Common myeloid progenitor, CD34-positive (primary cell): ENCODE measurements at places on chromosomes 11 and 22.

GRCh38 chr11:27926486-27926885, 181.5 kb downstream of the KIF18A start:
- DNase-seq, result no peak

GRCh38 chr11:48004456-48004855, 24.1 kb downstream of the PTPRJ start:
- no peak for DNase-seq

GRCh38 chr22:33971561-33971961, 51.3 kb upstream of the LARGE1 start:
- no peak for DNase-seq

GRCh38 chr11:22065472-22065871, 127.4 kb upstream of the ANO5 start:
- DNase-seq, result no peak

- DNase-seq, result peak; percentile 65
Observed at GRCh38 chr22:28594797-28595462, 84.7 kb downstream of the TTC28 start.

DNA sequence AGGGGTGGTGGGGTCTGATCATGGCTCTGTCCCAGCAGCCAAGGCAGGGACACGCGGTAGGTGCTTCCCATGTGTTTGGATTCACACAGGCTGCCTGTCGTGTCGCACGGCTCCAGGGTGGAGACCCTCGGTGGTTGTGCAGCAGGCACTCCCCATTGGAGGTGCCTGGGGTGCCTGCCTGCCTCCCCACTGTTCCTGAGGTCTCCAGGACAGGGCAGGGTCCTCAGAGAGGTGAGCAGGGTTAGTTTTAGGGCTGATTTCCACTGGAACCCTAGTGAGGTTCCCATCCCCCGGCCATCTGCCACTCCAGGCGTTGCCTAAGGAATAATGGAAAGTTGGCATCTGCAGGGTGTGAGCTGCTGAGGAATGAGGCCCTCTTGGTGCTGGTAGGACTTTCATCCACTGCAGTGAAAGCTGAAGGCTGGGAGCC, 32.3 kb downstream of the OSBPL5 start:
- DNase-seq, result no peak

DNA sequence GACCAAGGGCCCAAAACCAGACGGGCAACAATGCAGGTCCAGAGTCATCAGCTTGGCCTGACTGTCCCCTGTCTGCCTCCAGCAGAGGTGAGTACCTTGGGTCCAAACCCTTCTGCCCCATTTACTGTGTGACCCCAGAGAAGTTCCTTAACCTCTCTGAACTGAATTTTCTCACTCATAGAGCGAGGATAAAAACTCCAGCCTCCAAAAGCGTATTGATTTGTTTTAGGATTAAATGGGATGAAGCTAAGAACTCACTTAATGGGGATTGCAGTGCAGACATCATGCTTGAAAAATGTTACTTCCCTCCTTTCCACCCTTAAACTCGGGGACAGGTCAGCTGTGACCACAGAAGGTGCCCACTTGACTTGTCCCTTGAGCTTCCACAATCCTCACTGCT, 22.6 kb downstream of the IGLL1 start:
- no peak for DNase-seq

DNA sequence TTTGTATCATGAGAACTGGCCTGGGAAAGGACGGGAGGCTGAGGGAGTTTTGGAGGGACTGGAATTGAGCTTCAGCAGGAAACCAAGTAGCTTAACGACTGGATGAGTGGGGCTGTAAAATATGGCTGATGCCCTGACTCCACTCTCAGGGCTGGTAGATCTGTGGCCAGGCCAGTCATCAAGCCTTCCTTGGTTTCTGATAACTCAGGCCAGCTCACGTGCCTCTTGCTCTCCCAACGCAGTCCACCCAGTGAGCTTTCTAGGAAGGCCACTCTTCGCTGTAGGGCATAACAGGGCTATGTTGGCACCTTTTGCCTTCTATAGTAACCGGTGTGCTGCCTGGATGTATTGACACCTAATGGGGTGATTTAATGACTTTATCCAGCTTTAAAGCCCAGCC, 5.8 kb upstream of the MADD start:
- no peak for DNase-seq

- DNase-seq, result no peak
Observed at GRCh38 chr11:83540112-83540675, 254.0 kb upstream of the CCDC90B start.

- DNase-seq, result no peak
Observed at GRCh38 chr11:125372088-125372487, 124.0 kb downstream of the FEZ1 start.

GRCh38 chr11:94558468-94558867, 8.7 kb upstream of the PIWIL4 start:
- DNase-seq, result peak; percentile 79

DNA sequence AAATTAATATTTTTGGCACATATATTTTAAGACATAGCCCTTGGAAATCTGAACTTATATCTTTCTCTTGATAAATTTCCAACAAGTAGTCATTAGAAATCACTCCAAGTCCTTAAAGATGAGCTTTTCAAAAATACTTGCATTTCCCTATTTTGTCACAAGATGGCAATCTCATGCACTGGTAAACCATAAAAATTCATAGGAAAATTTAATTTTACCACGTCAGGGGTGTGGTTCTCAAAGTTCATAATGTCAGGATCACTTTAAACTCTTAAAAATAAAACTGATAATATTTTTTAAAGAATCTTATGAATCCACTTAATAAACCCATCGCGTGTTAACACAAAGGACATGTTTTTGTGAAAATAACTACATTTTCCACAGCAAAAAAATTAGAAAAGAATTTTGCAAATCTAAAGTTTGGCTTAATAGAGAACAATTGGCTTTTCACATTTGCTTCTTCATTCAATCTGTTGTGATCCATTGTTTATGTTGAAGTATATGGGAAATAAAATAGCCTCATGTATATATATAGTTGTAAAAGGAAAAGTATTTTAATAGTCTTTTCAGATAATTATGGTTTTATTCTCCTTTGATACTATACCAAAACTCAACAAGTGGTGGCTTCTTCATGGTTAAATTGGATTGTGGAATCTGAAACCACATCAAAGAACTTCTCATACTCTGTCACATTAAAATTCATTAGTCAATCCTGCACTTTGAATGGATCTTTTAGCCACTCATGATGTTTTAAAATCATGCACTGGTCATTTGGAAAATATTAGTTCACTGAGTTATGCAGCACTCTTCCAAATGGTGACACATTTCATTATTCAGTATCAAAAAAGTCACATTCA, 169.1 kb downstream of the CADM1 start:
- peak; percentile 27 for DNase-seq

DNA sequence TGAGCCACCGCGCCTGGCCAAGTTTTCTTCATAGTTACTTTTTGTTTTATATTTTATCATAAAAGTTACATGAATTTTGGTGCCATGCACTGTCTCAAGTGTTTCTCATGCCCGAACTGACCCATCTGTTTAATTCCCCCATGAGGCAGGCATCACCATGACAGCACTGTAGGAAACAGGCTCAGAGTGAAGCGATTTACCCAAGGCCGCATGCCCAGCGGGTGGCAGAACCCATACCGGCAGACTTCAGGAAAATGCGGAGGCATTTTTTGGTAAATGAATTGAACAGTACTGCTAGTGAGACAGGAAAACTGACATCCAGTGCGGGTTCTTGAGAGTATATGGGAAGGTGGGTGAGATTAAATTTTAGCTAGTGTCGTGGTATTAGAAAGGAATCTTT, 19.0 kb downstream of the CECR2 start:
- DNase-seq, result no peak

DNA sequence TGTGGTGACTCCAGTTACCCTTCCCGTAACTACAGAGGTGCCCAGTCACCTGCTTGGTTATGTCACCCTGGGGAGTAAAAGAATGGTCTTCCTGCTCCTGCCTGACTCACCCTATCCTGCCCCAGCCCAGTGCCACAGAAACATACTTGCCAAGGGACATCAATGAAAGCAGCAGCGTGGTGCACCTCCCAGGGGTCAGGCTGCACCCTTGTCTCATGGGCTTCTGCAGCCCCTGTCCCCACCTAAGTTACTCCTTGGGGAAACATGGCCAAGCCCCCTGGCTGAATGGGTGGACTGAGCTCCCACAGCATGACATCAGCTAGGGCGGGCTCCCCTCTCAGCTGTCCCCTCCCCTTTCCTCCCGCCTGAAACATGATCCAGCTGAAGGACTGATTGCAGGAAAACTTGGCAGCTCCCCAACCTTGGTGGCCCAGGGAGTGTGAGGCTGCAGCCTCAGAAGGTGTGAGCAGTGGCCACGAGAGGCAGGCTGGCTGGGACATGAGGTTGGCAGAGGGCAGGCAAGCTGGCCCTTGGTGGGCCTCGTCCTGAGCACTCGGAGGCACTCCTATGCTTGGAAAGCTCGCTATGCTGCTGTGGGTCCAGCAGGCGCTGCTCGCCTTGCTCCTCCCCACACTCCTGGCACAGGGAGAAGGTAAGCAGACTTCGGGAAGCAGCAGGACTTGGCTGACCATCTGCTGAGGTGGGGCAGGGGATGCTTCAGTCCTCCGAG, at the start of gene HTR3A:
HTR3A (plus strand) TSS at position 368 of the 730 bp plus-strand sequence; CDS start at position 586, 218 bp downstream.
- no peak for DNase-seq

GRCh38 chr11:115924744-115925567, 420.7 kb upstream of the CADM1 start:
- DNase-seq, result no peak

GRCh38 chr11:113167599-113167998, 146.8 kb upstream of the TTC12 start:
- no peak for DNase-seq

DNA sequence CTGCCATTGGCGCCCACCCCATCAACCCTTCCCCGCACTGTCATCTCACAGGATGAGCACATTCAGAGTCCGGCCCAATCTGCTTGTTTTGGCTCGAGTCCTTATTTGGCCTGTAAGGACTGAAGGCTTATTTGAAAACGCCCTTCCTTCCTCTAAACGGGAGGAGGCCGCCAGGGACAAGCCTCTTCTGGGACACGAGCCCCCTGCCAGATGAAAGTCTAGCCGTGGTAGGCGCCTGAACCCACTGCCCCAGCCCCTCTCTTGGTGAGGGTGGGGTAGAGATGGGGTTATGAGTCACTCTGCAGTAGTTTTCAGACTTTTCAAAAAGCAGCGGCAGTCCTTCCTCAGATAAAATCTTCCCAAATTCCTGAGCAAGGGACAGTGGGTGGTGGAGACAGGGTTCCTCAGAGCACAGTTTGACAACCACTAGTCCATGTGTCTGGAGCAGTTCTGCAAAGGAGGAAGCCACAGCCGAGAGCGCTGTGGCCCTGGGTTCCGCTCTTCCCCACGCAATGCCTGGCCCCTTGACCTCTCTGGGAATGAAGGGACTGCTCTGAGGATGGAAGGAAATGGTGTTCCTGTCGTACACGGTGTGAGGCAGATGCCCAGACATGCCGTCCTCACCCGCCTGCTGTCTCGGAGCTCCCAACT, 57.0 kb downstream of the MYH9 start:
- DNase-seq, result no peak

- DNase-seq, result peak; percentile 53
Observed at GRCh38 chr11:128544471-128545051, 42.8 kb downstream of the ETS1 start.

GRCh38 chr11:38582151-38582550, 1984.1 kb upstream of the RAG2 start:
- no peak for DNase-seq

DNA sequence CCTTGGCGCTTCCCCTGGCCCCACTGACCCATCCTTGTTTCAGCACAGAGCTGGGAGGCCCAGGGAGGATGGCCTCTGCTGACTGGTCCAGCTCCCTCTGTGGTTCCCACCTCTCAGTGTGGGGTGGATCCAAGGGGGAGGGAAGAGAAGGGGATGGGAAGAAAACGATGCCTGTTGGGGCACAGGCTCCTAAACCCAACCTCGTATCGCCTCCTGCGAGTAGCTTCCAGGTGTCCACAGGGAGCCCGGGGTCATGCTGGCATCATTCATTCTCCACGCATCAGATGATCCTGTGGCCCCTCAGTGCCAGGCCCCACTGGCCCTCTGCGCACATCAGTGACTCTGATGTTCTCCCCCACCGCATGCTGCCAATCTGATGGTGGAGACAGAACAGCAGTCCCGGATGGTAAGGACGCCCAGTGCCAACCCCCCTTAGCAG, 5.1 kb downstream of the MYEOV start:
- DNase-seq, result no peak

GRCh38 chr11:67571443-67571842, 12.2 kb upstream of the GSTP1 start:
- DNase-seq, result no peak

GRCh38 chr11:67372993-67373647, at the start of gene CLCF1:
CLCF1 (minus strand) TSS chr11:67373598; CDS start chr11:67373539, 59 bp downstream.
- no peak for DNase-seq

DNA sequence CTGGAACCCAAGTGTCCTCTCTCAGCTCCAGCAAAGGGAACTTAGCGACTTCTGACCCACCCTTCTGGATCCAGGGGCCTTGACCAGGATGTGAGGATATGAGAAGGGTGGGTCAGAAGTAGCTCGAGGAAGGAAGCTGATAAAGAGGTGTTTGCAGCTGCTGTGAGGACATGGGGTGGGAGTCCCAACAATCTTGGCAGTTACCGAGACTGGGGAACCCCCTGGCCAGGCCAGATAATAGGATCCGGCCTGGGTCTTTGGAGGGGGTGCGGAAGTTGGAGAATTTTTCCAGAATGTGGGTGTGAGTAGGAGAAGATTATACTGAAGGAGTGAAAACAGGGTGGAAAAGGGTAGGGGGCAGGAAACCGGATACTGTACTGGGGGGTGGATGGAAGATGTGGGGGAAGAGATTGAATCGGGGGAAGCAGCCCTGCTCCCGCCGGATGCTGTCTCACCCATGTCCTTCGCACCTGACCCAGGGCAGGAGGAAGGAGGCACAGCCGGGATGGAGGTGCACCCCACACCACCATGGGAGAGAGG, 2.8 kb upstream of the MCAM start:
- no peak for DNase-seq

DNA sequence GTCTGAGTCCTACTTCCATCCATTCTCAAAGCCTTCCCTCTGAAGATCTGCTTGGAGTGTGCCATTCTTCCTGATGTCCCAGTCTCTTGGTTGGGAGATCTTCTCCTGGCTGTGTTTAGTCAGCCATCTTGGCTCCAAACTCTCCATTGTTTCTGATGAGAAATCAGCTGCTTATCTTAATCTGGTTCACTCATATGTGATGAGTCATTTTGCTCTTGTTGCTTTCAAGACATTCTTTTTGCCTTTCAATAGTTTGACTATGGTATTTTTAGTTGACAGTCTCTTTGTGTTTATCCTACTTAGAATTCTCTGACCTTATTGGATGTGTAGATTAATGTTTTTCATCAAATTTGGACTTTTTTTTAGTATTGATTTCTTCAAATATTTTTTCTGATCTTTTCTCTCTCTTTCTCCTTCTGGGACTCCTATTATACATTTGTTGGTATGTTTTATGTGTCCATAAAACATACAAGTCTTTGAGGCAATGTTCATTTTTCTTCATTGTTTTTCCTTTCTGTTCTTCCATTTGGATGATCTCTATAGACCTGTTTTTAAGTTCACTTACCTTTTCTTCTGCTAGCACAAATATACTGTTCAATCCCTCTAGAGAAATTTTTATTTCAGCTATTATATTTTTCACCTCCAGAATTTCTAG, 77.2 kb upstream of the CLPB start:
- DNase-seq, result peak; percentile 21

GRCh38 chr11:97430877-97431276, 1041.1 kb downstream of the JRKL start:
- no peak for DNase-seq

GRCh38 chr22:29012101-29012433, 49.6 kb downstream of the C22orf31 start:
- no peak for DNase-seq

- DNase-seq, result no peak
Observed at GRCh38 chr22:32208681-32209080, 3.8 kb upstream of the RFPL2 start.

- DNase-seq, result no peak
Observed at GRCh38 chr11:64792482-64792881, 10.5 kb downstream of the MAP4K2 start.

- peak; percentile 58 for DNase-seq
Observed at GRCh38 chr11:14529321-14529720, 9.1 kb upstream of the PSMA1 start.
